ENCODE measurements at places on chromosomes 5 and 9.

DNA sequence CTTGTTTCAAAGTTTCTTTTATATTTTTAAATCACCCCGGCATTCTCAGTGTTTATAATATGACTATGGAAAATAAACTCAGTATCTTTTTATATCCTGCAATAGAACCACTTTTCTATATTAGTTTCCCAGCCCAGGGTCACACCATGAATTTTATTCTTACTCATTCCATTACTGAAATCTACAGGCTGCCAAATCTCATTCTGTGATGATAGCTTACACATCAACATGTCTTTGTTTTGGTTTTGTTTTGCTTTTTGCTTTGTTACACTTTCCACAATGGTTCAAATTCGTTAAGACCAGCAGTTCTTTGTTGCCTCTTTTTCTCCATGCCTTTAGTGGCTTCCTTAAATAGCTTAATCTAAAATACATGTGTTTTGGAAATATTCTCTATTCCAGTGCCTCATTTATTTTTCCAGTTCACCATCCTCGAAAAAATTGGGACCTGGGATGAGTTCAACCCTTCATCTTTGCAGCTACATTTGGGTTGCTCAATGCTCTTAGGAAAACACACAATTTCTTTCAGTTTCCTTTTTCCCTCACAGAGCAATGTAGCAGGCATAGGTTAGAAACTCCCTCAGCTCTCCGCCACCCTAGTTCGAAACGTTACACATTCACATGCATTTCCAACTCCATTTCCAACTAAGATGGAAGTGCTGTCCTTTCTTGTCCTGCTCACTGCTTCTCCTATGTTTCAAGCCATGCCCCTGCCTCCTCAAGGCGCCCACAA is 1146.3 kb downstream of the MAT2B start:
- no peak for DNase-seq

GRCh38 chr5:368183-369084 is 46.9 kb downstream of the AHRR start:
- no peak for DNase-seq

DNA sequence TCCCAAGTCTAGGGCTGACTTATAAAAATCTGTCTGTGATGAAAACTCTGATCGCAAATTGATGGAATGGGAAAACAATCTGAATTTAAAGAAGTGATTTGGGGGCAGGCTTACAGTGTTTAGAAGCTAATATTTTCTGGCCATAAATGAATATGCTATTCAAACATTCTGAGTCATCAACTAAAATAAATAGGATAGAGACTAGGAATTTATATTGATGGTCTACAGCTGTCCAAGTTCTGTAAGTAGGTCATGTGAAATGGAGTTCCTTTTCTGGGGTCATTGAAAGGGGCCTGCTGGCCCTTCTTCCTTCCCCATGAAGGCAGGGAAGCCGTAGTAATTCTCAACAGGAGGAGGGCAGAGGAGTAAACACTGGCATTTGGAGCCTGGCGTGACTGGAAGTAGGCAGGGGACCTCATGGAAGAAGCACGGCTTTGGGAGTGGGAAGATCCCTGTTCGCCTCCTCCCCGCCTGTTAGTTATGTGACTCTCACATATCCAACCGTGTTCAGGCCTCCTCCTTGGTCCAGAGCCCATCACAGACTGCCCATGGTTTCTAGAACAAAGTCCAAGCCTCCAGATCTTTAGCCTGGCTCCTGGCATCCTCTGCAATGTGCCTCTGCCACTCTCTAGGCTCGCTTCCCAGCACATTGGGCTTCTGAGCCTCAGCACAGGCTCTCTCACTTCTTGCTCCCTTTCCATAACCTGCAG is 31.7 kb downstream of the ALG2 start:
- DNase-seq = no peak

DNA sequence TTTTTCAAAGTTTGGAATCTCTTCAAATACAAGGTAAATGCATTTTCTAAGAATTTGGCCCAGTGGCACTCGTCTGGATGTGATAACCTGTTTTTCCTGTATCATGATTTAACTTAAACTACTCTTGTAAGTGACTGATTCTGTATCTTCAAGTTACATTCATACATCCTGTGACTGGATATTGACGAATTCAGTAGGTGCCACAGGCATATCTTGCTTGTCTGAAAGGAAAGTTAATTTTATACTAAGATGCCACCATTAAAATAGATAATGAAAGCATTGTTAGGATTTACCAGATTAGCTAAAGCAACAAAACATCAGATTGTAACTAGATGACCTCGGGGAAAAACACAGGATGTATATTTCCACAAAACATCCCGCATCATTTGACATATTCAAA is 175.3 kb upstream of the ZNF608 start:
- DNase-seq = no peak

DNA sequence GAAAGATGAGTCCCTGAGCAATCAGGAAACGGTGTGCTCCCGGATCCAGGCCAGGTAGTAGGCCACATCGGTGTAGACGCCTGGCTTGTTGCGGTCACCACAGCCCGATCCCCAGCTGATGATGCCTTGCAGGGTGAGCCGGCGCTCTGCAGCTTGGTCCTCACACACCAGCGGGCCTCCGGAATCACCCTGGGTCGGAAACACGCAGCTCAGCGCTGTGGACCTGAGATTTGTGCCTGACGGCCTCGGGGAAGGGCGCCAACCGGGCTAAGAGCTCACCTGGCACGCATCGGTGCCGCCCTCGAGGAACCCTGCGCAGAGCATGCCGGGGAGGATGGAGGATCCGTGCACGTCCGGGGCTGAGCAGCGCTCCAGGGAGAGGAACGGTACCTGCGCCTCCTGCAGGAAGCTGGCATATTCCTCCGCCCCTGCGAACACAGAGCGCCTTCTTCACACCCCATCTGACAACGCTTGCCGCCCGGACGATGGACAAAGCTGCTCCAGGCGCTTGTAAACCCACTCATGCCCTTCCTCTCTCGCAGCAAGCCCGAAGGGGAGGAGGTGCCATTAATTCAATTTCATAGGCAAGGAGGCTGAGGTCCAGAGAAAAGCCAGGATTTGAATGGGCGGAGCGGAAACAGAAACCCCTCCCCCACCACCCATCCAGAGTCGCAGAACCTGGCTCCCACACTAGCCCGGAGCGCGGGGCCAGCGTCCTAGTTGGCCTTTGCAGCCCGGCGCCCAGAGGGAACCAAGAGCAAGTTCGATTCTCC is 2.0 kb upstream of the PFN3 start:
- no peak for DNase-seq

- DNase-seq = no peak
Observed at GRCh38 chr5:2574155-2574554, 177.3 kb downstream of the IRX2 start.

- no peak for DNase-seq
Observed at GRCh38 chr5:159917994-159918393, 1.7 kb downstream of the ADRA1B start.

- DNase-seq = no peak
Observed at GRCh38 chr5:1246711-1247431, 21.7 kb downstream of the SLC6A18 start.

- no peak for DNase-seq
Observed at GRCh38 chr9:14560194-14560593, 133.0 kb downstream of the ZDHHC21 start.

DNA sequence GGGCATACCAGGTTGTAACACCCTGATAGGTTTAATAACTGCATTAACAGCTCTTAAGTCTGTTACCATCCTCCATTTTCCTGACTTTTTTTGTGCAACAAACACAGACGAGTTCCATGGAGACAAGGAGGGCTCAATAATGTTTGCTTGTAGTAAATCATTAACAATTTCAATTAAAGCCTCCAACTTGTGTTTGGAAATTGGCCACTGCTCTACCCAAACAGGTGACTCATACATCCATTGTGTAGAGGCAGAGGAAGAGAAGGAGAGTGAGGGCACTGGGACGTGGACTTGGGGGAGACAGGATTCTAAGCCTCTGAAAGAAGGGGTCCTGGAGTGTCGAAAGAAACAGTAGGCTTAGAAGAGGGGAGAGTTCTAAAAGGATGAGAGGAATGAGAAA is 213.6 kb upstream of the KCNN2 start:
- no peak for DNase-seq

Measured in stimulated activated CD8-positive, alpha-beta memory T cell treated with anti-CD3 and anti-CD28 coated beads, Interleukin-7, amount 100 ng/mL, for 4 hours (primary cell).